Left colon (tissue), 2 donors: ENCODE measurements at places on chromosomes 2 and 18.
A peak's percentile ranks its signal among the peaks of the same experiment; 100 is the strongest.

DNA sequence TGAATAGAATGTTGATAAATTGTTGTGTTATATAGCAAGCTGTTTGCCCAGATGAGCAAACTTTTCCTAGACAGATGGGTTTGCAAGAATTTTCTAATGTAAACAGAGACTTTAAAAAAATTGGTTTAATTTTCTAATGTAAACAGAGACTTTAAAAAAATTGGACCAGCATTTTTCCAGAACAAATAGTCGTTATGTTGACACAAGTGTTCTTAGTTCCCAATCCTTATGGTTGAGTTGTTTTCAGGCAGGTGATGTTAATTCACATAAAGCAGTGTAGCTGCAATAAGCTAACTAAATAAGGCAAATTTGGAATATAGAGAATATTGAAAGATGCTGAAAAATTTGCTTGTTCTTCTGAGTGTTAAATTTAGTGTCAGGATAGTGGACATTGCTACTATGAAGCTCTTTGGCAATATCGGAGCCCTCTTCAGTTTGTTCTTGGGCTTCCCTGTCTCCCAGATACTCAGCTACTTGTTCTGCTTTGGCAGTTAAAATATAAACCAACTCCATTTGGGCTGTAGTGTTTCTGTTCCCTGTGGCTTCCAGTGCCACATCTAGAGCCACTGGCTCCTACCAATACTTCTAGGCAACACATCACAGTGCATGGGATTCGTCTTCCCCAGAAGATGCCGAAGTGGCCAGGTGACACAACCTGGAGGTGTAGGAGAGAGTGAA is 105.7 kb downstream of the DYNAP start:
- DNase-seq = no peak

- no peak for DNase-seq
These were observed 236.2 kb downstream of the IKZF2 start for GRCh38 chr2:212915121-212915782.

DNA sequence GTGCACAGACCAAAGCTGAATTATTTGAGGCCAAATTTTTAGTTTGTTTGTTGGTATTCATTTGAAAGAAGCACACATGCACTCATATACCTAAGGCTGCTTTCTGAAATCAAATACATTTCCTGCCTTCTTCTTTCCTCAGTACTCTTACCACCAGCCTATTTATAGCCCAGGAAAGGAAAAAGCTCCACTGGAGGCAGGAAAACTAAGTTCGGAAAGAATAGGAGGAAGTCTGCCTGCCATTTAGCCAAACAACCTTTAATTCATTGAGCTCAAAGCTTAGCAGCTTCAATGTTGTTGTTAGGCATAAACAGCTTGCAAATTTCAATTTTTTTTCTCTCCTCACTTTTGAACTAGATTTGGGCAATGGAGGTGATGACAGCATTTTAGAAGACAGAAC is 40.4 kb upstream of the RASGRP3 start:
- no peak for DNase-seq

- DNase-seq = no peak
These were observed 43.1 kb downstream of the SP3 start for GRCh38 chr2:173922068-173922467.

DNA sequence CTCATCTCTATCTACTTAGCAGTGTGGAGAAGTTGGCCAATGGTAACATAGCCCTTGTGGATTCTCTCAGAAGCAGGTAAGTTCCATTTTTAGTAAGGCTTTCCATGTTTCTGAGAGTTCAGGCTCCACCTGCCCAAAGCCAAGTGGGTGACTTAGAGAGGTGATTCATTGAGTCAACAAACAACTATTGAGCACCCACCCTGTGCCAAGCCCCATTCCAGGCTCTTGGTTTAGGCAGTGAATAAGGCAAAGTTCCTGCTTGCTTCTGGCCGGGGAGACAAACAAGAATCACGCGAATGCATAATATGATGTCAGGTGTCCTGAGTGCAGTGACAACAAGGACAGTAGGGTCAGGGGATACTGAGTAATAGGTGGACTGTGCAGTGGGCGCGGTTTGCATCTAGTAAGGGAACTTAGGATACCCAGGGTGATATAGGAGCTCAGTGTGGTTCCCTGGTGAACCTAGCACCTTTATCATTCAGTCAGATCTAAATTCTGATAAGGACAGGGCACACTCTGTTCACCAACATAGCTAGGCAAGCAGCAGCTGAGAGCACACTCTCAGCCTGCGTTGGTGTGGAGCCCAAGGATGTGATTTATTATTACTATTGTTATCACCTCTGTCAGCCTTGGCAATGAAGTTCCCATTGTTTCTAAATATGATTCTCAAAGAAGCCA is 31.7 kb upstream of the KCTD1 start:
- DNase-seq = peak; percentile 9

GRCh38 chr2:237835372-237835771 is 24.1 kb upstream of the RAMP1 start:
- no peak for DNase-seq

DNA sequence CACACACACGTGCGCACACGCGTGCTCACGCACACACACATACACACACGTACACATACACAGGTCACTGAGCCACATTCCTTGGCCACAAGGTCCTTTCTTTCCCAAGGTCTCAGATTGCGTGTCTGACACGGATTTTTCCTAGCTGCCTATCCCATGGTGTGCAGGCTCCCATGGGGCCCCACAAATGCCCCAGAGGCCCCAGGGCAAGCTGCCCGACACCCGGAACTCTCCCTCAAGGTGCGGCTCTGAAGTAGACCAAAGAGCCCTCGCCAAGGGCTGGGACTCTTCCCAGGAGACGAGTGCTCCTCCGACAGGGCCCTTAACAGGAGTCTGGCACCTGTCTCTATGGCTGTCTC is 46.7 kb downstream of the SDC1 start:
- no peak for DNase-seq

- no peak for DNase-seq
These were observed 169.4 kb downstream of the GALNT1 start for GRCh38 chr18:35750929-35751328.

DNA sequence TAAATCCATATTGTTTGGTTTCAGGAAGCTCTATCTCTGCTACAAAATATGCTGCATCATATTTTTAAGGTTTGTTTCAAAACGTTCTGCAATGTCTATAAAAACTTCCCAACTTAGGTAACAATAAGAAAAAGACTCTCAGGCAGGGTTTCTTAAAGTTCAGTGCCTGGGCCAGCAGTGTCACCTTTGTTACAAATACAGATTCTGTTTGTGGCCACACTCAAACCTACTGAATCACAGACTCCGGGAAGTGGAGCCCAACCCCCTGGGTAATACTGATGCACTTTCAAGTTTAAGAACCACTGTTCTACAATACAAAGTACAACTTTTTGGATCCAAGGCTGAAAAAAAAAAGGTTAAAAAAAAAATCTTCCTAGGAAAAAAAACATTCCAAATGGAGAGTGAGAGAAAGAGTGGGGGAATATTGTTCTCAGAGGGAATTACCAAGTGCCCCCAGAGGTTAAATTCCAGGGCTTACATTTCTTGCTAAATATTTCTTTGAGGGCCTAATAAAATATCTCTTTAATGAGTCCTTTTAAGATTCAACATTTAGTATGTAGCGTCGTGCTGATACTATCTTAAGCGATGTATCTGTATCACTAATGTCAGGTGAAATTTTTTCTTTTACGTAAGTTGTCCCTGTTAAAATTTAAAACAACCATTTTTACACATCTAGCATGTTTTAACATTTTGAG is 476.7 kb downstream of the TXNL1 start:
- DNase-seq = no peak

DNA sequence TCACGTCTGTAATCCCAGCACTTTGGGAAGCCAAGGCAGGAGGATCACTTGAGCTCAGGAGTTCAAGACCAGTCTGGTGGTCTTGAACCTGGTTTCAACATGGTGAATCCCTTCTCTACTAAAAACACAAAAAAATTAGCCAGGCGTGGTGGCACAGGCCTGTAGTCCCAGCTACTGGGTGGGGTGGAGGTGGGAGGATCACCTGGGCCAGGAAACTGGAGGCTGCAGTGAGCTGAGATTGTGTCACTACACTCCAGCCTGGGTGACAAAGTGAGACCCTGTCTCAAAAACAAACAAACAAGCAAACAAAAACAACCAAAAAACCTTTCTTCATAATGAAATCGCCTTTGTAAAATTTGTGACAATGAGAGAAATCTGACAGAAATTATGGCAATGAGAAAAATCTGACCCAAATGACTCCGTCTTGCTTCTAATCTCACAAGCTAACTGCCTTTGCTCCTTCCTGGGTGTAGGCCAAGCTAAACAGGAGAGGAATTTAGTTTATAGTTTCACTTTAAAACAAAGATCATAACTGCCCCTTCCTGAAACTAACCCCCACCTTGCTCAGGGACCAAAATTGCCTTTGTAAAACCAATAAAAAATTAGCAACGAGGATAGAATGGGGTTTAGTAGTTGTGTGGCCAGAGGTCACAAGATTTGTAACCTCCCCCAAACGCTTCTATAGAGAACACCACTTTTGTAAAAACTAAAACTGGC is 60.7 kb upstream of the KIF5C start:
- peak; percentile 45 for DNase-seq

DNA sequence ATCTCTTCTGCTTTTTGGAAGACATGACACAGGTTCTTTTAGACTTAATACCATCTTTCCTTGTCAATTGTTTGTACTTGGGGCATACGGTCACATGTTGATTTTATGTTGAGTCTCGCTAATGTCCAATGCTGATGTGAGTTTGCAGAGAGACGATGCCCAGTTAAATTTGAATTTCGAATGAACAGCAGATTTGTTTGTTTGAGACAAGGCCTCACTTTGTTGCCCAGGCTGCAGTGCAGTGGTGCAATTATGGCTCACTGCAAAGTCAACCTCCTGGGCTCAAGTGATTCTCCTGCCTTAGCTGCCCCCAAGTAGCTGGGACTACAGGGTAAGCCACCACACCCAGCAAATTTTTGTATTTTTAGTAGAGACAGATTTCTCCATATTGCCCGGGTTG is 473.5 kb downstream of the RIT2 start:
- no peak for DNase-seq

GRCh38 chr18:63025251-63026090 is 294.1 kb downstream of the BCL2 start:
- peak; percentile 31 for DNase-seq

DNA sequence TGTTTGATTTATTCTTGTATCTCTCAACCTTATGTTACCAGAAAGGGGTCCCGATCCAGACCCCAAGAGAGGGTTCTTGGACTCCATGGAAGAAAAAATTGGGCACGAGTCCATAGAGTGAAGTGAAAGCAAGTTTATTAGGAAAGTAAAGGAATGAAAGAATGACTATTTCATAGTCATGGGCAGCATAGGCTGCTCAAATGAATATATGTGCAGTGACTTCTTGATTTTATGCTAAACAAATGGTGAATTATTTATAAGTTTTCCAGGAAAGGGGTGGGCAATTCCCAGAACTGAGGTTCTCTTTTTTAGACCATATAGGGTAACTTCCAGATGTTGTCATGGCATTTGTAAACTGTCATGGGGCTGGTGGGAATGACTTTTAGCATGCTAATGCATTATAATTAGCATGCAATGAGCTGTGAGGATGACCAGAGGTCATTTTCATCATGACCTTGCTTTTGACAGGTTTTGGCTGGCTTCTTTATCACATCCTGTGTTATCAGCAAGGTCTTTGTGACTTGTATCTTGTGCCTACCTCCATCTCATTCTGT is 832.4 kb upstream of the CDH2 start:
- DNase-seq = no peak

GRCh38 chr18:29436459-29436858 is 1259.5 kb upstream of the CDH2 start:
- no peak for DNase-seq

DNA sequence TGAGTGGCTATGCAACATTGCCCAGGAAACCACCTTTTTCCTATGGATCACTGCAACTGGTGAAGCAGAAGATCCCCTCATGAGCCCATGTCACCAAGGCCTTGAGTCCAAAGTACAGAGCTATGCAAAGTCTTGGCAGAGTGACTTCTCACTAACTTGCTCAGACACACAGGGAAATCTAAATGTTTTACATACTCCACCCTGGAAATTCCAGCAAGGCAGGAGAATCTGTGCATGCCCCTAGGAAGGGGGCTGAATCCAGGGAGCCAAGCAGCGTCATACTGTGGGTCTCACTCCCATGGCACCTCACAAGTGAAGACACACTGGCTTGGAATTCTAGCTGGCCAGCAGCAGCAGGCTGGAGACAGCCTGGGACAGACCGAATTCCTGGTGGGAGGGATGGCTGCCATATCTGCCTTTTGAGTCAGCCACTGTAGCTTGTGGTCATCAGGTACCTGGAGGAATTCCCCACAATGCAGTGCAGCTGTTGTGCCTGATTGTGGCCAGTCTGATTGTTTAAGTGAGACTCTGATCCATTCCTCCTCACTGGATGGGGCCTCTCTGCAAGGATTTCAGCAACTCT is 1817.4 kb downstream of the SUCLG1 start:
- no peak for DNase-seq

DNA sequence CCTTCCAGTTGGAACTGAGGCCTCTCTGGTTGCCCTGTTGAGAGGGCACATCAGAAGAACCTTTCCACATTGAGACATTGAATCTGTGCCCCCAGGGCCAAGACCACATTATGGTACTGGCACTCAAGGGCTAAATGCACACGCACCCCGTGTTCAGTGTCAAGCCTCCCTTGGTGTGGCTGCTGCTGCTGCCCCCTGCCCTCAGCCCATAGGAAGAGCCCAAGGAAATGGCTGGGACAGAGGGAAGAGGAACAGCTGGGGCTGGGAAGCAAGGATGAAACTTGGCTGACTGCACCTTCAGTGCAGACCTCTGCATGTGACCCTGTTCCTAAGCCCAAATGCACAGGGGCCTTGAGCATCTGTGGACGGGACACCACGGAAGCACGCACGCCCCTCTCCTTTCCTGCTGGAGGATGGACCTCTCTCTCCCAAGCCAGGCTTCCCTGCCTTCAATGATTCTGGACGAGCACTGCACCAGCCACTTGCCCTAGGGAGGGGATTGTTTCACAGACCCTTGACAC is 40.2 kb downstream of the NIFK start:
- DNase-seq = no peak

DNA sequence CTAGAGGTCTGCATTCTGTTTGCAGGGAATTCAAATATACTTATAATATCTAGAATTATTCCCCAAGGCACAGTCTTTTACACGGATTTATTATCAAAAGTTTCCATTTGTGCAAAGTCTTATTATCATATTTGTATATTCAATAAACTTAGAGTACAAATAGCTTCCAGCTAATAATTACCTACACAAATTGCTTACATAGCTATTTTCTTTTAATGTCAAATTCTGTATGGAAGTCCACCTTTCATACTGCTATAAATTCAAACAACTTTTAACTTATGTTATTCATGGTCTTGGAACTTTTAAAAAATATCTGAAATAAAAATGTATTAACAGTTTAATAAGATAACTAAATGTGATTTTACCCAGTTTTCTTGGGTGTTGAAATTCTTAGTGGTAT is 13.1 kb downstream of the CHST9 start:
- no peak for DNase-seq
